HCT116 (cell line): ENCODE measurements at places on chromosomes 12 and 14.

- DNase-seq = peak; percentile 54
These were observed 60.9 kb upstream of the OR4E1 start for GRCh38 chr14:21734457-21735074.

DNA sequence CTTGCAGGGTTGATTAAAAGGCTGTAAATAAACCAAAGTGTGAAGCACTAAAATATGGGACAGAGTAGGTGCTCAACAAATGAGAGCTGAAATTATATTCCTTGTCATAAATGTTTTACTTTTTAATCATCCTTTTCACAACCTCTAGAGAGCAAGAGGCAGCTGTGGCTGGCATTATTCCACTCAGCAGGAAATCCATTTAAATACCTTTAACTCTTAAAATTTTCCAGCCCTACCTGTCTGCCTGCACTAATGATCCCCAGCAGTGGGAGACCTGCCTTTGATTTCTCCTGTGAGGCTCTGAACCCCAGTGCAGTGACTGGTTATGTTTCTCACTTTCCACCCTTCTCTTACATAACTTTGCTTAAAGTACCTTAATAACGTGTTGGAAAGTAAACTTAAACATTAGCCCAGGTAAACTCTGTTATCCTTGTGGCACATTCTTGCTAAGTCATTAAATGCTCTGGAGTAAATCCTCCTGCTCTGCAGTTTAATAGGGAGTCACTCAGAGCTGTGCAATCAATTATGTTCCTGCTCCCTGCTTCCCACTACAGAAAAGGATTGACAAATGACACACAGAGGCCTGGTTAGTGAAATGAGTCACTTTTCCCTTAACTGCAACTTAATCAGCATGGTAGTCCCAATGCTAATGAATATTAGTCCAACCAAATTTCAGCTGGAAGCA lies 755.7 kb upstream of the USP15 start:
- DNase-seq = no peak

GRCh38 chr14:29548948-29549370 lies 378.7 kb downstream of the PRKD1 start:
- DNase-seq = peak; percentile 12

- no peak for DNase-seq
These were observed 20.1 kb upstream of the EIF2B2 start for GRCh38 chr14:74982661-74983060.

DNA sequence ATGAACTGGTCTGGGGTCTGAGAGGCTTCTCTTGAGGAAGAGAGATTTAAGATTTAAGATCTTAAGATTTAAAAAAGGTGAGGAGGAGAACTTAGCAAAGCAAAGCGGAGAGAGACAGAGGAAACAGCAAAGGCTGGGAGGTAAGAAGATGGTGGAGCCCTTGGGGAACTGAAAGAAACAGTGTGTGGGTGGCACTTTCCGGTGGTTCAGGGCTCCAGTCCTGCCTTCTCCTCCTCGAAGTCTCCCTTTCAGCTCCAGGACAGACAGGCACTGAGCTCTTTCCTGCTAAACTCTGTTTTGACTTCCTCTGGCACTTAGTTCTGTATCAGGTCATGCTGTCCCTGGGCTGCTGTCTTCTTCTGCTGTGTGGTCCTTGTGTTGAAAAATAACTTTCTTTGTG lies 298.7 kb upstream of the SRRM4 start:
- no peak for DNase-seq

DNA sequence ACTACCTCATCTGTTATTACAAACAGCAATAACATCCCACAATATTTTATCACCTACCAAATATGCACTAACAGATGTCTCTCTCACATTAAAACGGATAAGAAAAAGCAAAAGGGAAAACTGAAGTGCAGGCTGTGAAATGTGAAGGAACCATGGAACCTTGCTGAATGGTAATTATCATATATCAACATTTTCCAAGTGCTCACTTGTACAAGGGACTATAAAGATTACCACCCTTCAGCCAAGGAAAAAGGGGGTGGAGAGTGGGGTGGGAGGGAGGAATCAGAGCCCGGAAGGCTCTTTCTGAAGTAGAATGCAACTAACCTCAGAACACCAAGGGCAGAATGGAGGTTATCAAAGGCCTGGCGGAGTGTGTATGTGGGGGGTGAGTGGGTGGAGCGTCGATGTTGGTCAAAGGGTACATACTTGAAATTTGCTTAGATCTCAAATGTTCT lies 1.2 kb downstream of the SNX6 start:
- no peak for DNase-seq

DNA sequence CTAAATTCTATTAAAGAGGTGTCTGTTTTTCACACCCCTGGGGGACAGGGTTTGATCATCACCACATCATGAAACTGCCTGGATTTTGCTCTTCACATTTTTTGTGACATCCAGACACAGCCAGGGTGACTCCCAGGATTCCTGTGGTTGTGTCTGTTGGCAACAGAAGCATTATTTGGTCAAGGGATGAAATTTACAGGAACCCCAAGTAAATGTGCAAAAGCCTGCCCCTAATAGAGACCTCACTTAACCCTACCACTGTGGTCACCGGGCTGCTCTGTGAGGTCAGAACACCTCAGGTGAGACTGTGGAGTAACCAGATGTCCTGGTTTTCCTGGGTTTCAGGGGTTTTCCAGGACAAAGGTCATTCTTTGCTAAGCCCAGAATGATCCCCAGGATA lies 103.8 kb downstream of the DAD1 start:
- DNase-seq = no peak

DNA sequence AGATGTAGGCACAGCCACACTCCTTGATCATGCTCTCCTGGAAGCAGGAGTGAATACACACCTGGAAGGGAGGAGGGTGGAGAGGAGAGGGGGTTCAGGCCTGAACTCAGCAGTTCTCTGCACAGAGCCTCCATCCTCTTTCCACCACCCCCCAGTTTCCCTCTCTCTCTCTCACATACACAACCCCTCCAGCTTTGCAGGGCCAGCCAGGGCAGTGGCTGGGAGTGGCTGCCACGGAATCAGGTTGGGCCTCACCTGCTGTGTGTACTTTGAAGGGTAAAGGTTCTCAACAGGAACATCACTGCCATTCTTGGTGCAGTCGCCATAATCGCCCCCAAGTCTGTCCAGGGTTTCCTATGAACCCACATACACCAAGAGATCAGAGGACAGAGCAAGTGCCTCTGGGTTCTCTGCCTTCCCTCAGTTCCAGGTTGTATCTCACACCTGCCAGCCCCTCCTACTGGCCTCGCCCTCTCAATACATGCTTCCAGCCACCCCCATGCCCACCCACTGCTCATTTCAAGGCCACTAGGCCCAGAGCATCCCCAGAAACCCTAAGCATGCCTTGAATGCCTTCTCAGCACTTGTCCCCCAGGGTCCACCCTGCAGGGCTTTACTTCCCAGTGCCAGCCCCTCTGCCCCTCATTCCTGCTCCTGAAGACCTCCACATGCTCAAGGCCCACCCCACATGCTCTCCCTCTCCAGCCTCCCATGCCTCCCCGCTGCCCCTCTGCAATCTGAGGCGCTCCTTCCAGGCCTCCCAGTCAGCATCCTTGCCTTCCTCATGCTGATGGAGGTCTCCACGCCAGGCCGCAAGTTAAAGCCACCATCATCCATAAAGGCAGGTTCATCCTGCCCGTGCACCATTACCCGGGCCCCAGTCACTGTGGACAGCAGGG lies 12.9 kb upstream of the TNFRSF1A start:
- DNase-seq = no peak

DNA sequence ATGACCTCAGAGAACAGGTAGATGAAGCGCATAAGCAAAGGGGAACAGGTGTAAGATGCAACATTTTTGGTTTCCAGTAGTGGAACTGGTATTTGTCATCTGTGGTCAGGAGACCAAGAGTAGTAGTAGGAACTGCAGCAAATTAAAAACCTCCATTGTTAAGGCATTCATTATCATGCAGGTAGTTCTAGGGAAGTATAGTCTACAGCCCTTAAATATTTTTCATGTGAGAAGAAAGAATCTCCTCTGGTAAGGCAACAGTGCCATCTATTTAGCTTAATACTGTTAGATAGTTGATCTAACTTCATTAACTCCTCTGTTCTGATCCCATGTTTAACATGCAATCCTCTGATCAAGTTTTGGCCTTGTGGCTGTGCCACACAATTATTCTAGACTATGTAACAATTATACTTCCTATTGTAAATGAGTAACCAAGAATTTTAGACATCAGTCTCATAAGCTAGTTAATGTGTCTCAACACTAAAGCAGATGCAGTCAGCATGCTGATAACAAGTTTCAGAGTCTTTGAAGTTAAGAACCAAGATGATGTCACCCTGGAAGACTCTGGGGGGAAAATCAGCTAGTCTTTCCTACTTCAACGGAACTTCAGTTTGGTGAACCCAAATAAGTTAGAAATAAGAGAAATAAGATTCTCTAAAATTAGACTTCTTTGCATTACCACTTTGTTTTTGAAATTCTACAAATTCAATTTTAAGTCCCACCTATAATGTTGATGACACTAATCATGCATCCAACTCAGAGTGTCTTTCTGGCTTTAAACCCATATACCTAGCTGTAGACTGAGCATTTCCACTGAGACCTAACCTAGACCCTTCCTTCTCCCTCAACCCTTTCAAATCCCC lies 70.9 kb downstream of the STXBP6 start:
- no peak for DNase-seq

DNA sequence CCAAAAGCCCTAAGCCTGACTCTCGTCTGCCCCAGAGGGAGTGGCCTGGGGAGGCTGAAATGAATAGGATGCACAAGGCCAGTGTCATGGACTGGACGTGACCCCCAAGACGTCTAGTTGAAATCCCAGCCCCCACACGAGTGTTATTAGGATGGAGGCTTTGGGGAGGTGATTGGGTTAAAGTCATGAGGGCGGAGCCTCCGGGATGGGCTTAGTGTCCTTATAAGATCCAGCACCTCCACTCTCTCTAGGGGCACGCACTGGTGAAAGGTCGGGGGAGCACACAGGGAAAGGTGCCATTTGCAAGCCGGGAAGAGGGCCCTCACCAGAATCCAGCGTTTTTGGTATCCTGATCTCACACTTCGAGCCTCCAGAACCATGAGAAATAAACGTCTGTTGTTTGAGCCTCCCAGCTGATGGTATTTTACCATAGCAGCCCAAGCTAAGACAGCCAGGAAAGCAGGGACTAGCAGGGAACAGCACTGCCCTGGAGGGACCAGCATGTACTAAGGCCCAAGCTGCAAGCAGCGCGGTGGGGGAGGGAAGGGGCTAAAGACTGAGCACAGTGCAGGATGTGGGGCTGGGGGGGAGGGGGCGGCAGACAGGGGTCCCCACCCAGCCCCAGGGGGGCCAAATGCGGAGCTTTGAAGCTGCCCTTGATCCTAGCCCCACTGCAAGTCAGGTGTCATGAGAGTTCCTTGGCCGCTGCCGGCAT lies 78.3 kb upstream of the NCOR2 start:
- no peak for DNase-seq

DNA sequence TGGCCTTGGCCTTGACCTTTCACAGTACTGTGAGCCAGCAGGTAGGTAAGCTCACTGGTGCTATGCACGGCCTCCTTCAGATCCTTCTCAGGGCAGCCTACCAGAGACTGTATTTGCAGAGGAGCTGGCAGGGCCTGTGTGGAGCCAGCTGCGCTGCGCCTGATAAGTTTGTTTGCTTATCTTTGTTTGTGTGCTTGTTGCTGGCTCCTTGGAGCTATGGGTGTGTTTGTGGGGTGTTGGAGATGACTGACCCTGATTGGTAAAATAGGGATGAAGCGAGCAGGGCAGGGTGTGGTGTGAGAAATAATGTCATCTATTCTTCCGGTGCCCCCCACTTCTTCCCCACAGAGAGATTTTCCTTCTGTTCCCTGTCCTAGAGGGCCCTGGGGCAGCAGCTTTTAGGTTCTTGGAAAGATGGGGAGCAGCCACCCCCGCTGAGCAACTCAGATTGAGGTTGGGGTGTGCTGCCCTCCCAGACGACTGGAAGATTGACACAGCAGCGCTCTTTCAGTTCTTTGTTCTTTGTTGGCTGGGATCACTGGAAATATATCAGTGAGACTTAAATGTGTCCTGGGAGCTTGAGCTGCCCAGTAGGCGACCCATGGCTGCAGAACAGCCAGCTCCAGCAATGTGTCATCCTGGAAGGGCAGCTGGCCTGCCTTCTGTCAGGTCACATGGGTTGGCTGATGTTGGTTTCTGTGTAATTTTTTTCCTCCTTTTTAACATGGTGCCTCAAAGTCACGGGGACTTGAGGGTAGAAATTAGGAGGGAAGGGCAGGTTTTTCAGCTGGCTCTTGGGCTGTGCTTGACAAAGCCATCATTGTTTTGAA lies 19.6 kb downstream of the MLXIP start:
- no peak for DNase-seq

DNA sequence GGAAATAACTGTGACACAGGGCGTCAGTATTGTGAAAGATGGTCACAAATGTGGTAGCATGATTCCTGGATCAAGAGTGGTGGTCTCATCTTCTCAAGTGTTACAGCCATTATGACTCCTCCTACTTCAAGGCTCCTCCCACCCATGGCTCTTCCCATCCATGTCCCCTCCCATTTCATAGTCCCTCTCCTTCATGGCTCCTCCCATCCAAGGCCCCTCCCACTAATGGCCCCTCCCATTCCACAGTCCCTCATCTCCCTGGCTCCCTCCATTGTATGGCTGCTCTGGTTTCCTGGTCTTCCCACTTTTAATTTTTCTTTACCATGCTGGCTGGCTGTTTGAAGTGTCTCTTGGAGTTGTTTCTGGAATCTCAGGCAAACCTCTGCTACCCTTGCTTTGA lies 1375.2 kb upstream of the TMEM132C start:
- DNase-seq = peak; percentile 21

GRCh38 chr12:46266869-46267574 lies 1.8 kb downstream of the SLC38A1 start:
- no peak for DNase-seq

DNA sequence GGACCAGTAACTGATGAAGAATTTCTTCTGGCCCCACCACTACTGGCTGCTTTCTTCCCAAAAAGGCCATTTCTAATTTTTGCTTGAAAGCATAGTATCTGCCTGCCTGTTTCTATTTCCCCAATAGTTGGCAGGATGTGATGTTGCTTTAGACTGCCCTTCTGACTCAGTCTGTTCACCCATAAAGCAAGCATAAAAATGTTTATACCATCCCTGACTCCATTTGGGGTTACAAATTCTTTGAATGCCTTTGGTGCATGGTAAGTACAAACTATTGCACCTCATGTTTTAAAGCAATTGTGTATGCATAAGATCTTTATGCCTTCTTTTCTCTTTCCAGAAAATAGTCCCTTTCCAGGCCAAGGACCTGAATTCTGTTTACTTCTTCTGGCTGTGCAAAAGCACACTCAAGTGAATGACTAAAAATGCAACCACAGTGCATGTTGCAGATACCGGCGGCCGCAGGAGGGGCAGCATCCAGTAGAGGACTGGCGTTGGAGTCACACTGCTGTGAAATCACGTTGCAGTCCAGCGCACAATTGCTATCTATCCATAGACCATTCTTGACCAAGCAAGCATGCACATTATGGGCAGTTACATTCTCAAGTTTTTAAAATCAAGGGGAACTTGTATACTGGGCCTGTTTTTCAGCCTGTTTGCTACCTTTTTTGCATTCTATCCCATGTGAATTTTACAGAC lies 82.4 kb downstream of the SLC5A8 start:
- no peak for DNase-seq

GRCh38 chr12:107557589-107558100 lies 128.0 kb upstream of the PWP1 start:
- no peak for DNase-seq
